Cortex of kidney (tissue), 1 donor: ENCODE measurements at places on chromosomes 5 and 9.

GRCh38 chr5:4639946-4640345 lies 500.2 kb upstream of the ADAMTS16 start:
- DNase-seq = no peak

DNA sequence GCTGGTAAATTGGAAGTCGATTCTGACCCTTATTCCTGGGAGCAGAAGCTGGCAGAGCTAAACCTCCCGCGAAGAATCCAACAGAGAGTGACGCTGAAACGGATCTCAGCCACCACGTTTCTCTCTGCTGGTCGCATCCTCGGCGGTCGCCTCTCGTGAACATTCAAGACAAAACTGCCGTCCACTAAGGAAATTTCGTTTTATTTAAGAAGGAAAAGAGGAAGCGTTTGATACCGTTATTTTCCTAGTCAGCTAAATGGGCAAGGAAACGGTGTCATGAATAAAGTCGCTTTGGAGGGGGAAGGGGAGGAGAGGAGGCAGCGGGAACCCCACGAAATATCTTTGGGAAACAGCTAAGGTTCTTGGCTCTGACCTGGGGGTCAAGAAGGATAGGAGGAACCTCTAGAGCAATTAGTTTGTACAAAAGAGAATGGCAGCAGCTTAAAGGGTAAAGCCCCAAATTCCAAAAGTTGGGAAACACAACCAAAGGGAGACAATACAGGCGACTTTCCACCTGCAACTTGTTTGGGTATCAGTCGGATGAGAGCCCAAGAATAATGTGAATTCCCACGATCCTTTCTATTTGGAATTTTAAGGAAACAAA lies 1.9 kb downstream of the FOXB2 start:
- no peak for DNase-seq

- DNase-seq = no peak
These were observed 2.9 kb downstream of the OR2S2 start for GRCh38 chr9:35954942-35955546.

DNA sequence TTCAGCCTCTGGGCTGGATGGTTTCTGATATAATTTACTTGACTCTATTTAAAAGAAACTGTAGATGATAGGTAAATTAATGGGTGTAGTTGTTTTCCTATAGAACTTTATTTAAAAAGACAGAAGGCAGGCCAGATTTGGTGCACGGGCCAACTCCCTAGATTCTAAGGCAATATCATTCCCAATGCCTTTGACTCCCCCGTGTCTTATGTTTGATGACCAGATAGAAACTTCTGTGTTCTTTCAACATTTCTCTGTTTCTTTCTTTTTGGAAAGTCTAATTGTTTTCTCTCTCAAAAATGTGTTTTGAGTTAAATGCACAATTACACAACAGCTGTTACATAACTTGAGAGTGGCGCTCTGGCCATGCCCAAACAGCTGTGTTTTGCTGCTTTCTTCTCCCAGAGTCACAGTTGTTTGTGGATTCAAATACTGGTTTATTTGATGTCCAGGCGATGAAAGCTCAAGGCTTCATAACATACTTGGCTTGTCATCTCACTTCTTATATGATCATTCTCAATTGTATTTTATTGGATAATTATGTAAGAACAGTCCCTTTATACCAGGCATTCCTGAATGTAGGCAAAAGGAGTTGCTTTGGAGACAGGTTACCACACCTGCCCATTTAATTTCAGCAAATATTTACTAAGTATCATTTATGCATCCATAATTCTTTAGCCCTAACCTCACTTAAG lies 1.7 kb upstream of the ALDH1A1 start:
- no peak for DNase-seq

GRCh38 chr5:167546270-167546669 lies 745.2 kb upstream of the WWC1 start:
- no peak for DNase-seq

GRCh38 chr5:136114414-136115125 lies 18.1 kb upstream of the SMAD5 start:
- no peak for DNase-seq

GRCh38 chr5:123785162-123786071 lies 273.4 kb downstream of the CSNK1G3 start:
- no peak for DNase-seq

DNA sequence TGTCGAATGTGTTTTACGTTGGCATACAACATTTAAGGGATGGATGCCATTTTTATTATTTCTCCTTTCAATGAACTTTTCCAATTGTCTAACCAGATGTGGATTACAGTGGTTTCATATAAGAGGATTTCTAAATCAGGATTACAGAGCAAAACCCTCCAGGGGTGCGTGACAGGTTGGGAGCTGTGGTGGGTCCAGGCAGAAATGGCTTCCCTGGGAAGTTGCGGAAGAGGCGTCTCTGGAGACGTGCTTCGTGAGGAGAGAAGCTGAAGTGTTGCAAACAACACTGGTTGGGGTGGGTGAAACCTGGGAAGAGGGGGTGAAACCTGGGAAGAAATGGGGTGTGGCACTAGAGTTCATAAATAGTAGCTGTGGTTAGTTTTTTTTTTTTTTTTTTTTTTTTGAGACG lies 4.5 kb upstream of the RPL26L1 start:
- DNase-seq = no peak

- no peak for DNase-seq
These were observed 5.6 kb upstream of the SNCAIP start for GRCh38 chr5:122306461-122306860.

DNA sequence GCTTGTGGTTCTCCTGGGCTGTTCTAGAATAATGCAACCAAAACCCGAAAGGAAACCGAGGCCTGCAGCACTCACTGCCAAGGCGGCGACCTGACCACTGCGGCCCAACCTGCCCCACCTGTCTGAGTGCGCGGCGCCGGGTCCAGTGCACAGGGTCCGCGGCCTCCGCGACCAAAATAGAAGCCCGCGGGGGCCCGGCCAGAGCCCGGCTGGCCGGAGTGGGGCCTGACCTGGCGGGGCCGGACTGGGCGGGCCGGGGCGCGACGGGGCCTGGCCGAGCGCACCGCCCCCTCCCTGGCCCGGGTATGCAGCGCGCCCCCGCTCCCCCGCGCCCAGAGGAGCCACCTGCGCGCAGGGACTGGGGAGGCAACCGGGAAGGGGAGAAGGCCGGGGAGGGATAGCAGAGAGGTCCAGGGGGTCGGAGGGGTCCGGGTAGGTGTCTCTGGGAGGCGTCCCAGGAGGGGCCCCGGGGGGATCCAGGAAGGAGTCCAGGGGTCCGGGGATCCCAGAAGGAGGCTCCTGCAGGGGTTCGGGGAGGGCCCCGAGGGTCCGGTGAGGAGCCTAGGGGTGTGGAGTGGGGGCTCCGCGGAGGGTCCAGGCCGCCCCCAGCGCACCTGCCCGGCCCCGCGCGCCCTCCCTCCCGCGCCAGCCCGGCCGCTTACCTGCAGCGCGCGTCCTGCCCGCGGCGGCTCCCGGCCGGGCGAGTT lies 503 bp downstream of the SEMA4D start:
- DNase-seq = no peak

- no peak for DNase-seq
These were observed 15.7 kb downstream of the KCNIP1 start for GRCh38 chr5:170519549-170519948.

DNA sequence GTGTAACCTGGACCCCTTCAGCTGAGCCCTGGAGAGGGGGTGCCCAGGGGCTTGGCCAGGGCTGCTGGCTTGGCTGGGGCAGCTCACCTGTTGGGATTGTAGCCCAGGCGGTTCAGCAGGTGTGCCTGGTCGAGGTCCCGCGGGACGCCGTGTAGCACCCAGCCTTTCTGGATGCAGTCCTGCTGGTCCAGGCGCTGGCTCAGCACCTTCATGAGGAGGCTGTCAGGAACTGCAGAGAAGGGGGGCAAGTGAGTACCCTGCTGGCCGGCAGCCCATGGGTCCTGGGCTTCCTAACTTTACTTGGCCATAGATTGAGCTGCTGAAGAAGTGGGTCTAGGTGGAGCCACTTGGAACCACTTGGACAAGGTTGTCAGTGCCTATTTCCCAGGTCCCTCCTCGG lies 85.5 kb downstream of the AK8 start:
- no peak for DNase-seq

DNA sequence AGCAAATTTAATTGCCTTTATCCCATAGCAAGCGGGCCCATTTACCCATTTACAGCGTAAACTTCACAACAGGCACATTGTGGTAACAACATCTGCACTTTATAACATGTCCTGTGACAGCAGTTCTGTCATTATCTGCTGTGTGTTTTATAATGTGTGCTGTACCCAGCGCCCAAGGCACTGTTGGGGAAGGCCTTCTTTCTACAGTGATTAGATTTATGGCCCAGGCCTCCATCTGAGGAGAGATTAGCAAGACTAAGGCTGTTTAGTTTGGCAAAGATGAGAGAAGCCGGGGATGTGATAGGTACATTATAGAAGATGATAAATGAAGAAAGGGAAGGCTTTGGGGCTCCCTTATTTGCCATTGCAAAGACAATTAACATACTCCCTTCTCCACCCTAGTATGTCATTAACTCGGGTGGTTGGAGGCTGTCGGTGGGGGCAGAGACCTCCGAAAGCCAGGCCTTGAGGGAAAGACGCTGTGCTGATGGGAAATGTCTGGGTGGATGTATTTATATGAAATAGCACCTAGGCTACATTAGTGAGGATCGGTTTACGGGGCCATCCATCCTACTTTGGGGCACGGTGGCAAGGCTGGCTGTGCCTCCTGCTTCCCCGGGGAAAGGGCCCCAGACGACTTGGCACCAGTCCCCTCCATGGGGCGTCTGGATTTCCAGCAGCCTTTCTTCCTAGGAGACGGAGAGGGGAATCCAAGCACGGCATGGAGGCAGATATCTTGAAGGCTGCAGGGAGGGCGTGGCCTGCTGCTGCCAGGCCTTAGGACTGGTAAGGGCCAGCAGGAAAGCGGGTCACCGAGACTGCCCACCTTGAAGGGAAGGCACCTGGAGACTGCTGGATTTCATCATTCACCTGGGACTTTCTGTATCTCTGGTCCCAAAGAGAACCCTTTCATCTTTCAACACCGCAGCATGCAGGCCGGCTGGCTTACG lies 64.3 kb upstream of the PTCH1 start:
- DNase-seq = no peak

DNA sequence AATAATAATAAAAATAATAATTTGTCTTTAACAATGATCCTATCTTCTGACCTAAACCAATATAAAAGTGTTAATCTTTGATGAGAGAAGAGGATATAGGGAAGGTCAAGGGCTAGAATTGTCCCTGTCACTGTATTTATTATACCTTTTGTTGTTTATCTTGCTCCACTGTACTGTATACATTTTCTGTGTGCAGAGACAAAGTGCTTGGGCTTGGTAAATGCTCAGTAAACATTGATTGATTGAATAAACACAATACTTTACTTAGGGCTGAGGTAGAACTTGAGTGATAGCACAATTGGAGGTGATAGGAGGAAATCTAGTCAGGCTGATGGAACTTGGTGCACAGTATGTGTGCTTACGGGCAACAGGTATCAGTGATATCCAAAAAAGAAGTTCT lies 161.2 kb downstream of the ARRDC3 start:
- DNase-seq = no peak

DNA sequence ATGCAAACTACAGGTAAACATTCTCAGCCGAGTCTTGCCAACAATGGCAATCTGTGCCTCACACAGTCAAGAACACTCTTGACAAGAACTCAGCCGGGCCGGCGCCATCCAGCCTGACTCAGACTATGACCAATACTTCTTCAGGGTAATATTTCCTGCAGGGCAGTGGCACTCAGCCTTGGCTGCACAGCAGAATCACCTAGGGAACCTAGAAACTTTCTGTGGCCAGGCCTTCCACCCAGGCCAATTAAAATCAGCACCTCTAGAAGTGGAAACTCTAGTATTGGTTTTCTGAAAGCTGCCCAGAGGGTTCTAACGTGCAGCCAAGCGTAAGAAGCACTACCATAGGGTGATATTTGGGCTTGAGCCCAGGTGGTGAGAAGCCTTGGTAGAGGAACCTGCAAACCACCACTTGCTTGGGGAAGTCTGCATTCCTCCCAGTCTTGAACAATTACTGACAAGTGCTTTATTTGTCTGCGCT lies 120.6 kb downstream of the TTLL11 start:
- DNase-seq = no peak

DNA sequence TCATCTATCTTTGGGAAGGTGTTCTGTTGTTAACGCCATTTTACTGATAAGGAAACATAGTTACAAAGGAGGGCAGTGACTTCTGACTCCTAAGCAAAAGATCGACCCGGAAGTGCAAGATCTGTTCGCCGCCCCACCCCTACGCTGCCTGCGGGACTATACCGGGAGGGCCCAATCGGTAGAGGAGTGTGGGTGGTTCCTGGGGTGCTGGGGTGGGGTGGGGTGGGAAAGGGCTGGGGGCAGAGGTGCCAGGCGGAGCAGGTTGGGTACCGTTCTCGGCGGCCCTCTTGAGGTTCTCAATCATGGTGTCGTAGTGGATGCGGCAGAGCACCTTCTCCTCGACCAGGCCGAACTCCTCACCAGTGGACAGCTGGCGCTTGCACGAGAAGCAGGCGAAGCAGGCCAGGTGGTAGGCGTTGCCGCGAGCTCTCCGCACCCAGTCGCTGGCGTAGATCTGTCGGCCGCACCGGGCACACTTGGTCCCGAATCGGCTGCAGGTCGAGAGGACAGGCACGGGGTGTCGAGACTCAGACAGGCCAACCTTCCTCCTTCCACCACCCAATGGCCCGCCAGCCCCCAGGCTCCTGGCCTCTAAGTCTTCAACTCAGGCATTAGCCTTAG lies 11.8 kb downstream of the LHX6 start:
- DNase-seq = no peak

- no peak for DNase-seq
These were observed 19.6 kb upstream of the ARL15 start for GRCh38 chr5:54329731-54330709.

DNA sequence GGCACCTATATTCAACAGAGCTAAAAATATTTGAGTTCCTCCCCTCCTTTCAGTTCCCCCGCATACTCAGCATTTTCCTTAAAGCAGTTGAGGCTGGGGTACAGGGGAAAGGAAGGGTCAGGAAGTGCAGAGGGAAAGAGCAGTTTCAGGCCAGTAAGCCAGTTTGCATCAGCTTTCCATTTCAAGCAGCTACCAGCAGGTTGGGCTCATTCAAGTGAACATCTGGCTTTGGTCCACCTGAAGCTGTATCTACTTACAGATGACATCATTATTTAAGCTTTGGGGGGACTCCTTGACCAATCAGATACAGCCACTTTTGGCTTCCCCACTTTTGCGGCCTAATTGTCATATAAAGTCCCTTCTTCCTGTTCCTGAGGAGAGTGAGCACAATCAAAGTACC lies 8.2 kb upstream of the ACO1 start:
- DNase-seq = no peak

DNA sequence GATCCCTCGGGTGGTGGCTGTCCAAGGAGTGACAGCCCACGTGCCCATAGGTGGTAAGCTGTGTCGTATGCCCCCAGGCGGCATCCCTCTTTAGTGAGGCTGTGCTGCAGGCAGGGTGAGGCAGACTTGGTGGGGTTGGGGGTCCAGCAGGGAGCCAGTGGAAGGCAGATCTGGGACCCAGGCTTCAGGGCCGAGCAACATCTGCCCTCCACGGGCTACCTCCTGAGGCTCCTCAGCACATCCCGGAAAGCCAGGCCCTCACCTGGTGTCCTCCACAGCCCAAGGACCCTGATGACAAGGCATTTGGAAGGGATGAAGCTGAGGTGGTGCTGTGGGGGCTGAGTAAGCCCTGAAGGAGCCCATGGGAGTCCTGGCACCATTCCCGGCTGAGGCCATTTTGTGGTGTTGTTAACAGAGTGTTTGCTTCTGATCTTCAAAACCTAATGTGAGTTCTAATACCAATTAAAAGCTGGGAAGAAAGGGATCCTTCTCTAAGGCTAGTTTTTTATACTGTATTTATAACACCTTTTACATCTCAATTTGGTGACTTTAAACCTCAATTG lies 295.8 kb upstream of the IRX2 start:
- no peak for DNase-seq
